ENCODE measurements at places on chromosomes 6 and 20. TPM values are rescaled to one million over a fixed set of nuclear protein-coding genes. Genes with fewer than 3 reads are reported as not detected.

Gene DYNLT2
- 4.3 TPM for total RNA-seq

DNA sequence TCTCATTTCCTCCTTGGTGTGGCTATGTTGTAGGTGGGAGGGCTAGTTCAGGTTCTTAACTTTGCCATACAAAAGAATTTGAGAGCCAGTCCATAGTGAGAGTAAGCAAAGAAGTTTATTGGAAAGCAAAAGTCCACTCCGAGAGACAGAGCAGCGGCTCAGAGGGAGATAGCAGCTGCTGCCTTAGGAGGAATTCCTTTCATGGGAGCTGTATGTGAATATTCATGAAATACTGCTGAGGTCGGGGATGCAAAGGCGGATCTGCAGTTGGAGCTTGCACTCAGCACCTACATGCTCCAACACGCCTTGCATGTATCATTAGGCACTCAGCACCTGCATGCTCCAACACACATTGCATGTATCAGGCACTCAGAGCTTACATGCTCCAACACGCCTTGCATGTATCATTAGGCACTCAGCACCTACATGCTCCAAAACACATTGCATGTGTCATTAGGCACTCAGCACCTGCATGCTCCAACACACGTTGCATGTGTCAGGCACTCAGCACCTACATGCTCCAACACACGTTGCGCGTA lies 54.9 kb downstream of the CDH4 start:
- no peaks in the 10 kb centered on the region for H3K4me1 ChIP-seq
- H3K4me3 ChIP-seq = no peak overlapping the region
- no peak overlapping the region for H3K27ac ChIP-seq

DNA sequence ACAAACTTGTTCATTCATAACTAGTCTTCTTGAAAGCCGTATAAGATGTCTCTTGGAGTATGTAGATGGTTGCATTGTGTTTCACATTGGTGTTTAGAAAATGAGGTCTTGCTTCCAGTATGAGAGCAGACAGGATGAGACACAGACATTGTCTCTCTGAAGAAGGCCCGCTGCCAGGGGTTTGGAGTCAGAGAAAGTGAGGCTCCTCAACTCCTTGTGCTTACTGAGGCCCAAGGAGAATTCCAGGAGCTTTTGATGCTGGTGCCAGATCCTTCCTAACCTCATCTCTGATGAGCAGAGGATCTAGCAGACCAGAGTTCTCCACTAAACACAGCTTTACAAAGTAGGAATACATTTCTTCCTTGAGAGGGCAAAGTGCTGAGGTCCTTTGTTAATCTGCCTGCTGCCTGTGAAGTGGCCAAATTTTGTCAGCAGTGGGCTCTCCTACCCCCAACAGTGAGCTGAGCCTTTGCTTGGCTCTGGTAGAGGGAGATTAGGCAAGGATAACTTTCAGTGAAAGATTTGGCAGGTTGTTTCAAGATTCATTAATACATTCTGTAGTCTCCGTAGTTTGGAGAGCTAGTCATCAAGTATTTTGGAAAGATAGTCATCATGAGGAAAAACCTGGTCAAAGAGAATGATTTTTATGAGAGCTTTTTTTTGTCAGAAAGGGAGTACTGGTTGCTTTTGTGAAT lies 9.7 kb downstream of the MAPRE1 start:
- H3K4me1 ChIP-seq = peaks cover 12% of the 10 kb centered on the region
- H3K27ac ChIP-seq = no peak overlapping the region
- no peak for DNase-seq
- H3K27me3 ChIP-seq = no peaks in the 10 kb centered on the region

GRCh38 chr6:113870917-113871316 lies 13.8 kb downstream of the MARCKS start:
- no peaks in the 10 kb centered on the region for H3K27me3 ChIP-seq
- no peaks in the 10 kb centered on the region for H3K36me3 ChIP-seq
- H3K27ac ChIP-seq = no peak overlapping the region

DNA sequence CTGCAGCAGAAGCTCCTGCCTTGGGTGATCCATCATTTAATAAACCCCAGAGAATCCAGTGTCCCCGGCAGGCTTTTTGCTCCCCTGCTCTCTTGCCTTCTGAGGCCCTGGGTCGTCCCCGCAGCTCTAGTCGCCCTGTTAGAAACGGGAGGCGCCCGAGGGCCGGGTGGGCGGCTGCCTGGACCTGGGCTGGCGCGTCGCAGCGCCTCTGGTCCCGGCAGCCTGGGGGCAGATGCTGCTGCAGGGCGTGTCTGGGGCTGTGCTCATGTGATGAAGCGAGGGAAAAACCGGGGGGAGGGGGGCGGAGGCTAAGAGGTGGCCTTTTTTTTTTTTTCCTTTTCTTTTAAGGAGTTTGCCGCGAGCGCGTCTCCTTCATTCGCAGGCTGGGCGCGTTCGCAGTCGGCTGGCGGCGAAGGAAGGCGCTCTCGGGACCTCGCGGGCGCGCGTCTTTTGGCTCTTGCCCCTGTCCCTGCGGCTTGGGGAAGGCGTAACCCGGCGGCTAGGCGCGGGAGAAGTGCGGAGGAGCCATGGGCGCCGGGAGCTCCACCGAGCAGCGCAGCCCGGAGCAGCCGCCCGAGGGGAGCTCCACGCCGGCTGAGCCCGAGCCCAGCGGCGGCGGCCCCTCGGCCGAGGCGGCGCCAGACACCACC lies 394 bp downstream of the AKAP12 start:
- H3K36me3 ChIP-seq = no peaks in the 10 kb centered on the region
- H3K27ac ChIP-seq = peak overlapping the region; percentile 58
- peak; percentile 93 for DNase-seq
- peaks cover 3% of the 10 kb centered on the region for H3K4me1 ChIP-seq

Data from SJCRH30 (cell line).